ENCODE measurements at places on chromosomes 2 and 18.

- DNase-seq, result no peak
These were observed 980 bp upstream of the PPP4R1 start for GRCh38 chr18:9615280-9615797.

GRCh38 chr2:230042195-230042594 is 26.5 kb downstream of the SLC16A14 start:
- no peak for DNase-seq

- DNase-seq, result no peak
These were observed 353.7 kb downstream of the RAD51AP2 start for GRCh38 chr2:17164550-17164949.

GRCh38 chr2:29898999-29899398 is 22.4 kb downstream of the ALK start:
- DNase-seq, result no peak

- no peak for DNase-seq
These were observed 134.4 kb downstream of the COL4A4 start for GRCh38 chr2:227029426-227030105.

DNA sequence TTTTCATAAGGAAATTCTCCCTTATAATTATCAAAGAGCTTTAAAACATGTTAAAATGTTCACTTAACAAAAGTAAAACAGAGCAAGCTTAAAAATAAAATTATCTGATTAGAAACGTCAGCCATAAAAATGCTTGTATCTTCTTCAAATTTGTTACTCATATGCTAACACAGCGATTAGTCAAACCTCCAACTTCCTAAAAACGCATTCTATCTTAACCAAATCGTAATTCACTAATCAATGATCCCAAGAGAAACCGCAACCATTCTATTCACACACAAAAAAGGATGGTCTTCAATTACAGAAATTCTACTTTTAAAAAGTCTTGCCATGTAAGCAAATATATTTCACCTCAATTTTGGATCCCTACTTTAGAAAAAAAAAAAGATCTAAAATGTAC is 1.9 kb downstream of the STK17B start:
- DNase-seq, result no peak

GRCh38 chr2:118721817-118722551 is 125.5 kb downstream of the EN1 start:
- no peak for DNase-seq

DNA sequence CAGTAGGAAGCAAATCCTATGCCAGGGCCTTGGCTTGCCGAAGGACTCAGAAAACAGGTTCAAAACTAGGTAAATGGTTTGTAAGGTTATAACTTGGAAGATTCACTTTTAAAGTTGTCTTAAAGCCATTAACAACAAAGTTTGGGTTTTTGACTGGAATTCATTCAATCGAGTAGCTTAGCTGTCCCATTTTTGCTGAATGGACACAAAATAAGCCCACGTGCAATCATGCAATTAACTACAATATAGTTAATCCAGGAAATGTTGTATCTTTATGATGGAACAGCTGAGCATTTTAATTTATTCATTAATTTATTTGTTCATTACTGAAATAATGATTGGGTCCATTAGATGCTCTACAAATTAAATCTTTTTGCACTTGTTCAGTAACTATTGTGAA is 18.3 kb upstream of the APCDD1 start:
- no peak for DNase-seq

DNA sequence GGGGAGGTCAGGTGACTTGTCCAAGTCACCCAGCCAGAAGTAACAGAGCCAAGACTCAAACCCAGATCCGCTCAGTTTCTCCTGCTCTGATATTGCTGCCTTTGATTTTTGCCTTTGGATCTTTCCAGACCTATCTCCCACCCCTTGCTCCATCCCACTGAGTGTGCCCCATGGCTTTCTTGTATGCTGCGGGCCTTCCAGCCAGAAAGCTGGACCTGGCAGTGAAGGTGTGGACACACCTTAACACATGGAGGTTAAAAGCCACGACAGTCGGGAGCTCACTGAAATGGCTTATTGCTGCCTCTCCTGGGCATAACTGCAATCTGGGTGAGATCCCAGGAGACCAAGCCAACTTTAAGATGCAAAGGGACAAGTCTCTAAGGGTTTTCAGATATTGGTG is 86.7 kb downstream of the LONRF2 start:
- no peak for DNase-seq

DNA sequence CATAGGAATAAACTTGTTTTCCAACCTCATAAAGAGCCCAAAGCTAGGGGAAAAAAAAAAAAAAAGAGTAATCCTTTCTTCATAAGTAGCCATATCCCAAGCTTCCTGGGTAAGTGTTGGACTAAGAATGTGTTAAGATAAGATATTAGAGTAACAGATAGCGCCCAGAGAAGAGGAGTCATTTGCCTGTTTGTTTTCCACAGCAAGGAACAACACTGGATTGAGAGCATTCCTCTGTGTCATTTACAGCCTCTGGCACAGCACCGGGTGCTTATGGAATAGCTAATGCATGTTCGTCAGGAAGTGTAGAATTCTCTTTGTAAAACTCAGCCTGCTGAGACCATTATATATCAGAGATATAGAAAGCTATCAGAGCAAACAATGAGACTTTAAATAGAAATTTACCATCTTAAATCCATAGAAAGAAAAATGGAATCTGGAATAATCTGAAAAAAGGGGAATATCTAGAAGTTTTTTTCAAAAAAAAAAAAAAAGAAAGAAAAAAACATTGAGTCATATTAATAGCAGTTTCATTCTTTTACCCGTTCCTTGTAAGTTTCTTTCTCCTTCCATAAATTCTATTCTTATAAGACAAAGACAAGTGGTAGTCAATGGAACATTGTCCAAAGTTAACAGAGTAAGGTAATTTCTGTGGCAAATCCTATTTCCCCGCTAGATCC is 37.6 kb downstream of the LRP2 start:
- no peak for DNase-seq

GRCh38 chr2:226601881-226602662 is 197.5 kb downstream of the IRS1 start:
- DNase-seq, result no peak

DNA sequence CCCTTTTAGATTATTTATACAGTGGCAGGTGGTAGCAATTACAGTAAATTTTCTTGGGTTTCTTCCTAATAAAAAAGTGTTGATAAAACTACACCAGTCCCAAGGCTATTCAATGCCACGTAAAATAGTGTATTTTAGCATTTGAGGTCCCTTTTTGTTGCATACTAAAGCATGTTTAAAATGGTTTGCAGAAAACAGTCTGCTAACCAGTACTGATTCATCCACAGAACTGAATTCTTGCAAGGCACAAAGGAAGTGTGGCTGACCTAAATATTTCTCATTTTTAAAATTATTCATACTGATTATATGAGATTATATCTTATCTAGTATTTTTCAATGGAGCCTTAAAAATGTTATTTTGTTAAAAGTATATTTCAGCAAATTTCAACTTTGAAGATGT is 98.1 kb downstream of the SMAD2 start:
- DNase-seq, result no peak
